ENCODE measurements at places on chromosomes 3 and 15.

DNA sequence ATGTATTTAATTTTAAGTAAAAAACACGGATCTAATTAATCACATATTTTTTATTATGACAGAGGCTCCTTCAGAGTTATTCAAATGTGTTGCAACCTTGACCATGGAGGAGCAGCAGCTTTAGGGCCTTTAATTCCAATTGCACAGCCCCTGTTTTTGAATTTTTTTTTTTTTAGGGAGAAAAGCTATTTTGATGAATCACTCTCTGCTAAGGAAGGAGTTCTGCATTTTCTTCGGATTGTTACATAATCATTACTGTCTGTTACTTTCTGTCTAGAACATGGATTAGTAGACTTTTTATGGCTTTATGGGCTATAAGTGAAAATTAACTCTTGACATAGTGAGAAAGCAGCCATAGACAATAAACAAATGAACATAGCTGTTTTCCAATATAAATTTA, 90.8 kb downstream of the MCTP2 start:
- DNase-seq = no peak

DNA sequence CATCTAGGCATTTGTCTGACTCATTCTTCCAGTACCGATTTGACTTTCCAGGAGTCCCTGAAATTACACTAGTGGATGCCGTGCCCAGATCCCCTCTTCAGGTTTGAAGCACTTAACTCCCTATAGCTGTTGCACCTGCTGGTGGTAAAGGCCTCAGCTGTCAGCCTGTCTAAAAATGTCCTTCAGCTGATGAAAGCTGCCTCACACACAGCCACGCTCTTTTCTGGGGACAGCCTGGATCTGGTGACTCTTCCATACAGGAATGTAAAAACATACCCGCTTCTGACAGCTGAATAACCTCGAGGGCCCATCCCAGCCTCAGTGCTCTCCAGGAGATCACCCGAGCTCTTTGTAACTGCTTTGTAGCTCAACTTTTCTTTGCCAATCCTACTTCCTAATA, 534.1 kb upstream of the GRM7 start:
- DNase-seq = no peak

DNA sequence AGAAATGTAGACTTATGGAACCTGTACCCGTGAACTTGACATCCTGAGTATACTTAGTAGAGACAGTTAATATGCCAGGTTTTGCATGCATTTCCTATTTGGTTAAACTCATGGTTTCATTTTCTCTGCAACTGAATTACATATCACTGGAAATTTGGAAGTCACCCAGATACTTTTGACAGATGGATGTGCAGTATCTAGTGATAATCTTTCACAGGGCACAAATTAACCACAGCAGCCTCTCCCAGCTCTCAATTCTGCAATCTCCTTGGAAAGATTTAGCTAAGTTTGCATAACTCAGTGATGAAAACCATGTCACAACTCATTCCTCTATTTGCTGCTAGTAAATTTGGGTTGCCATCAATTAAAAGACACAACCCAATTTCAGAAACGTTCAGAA, 162.3 kb upstream of the TPM1 start:
- no peak for DNase-seq

GRCh38 chr3:77288348-77288747, 248.4 kb downstream of the ROBO2 start:
- DNase-seq = no peak

GRCh38 chr3:37554364-37554763, 307.3 kb upstream of the CTDSPL start:
- no peak for DNase-seq

- no peak for DNase-seq
Measured at GRCh38 chr3:20074226-20075063, 34.2 kb downstream of the KAT2B start.

- no peak for DNase-seq
Measured at GRCh38 chr3:4754180-4755086, 224.8 kb upstream of the BHLHE40 start.

DNA sequence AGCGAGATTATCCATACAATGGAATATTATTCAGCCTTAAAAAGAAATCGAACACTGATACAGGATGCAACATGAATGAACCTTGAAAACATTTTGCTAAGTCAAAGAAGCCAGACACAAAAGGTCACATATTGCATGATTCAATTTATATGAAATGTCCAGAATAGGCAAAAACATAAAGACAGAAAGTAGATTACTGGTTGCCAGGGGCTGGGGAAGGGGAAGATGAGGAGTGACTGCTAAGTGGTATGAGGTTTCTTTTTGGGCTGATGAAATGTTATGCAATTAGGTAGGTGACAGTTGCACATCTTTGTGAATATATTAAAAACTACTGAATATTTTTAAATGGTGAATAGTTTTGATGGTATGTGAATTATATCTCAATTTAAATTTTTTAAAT, 38.3 kb downstream of the LRRFIP2 start:
- DNase-seq = no peak

- no peak for DNase-seq
Measured at GRCh38 chr3:15541371-15541770, 19.9 kb upstream of the COLQ start.

- no peak for DNase-seq
Measured at GRCh38 chr3:67490658-67491057, 163.8 kb downstream of the SUCLG2 start.

GRCh38 chr15:47477341-47477740, 240.0 kb upstream of the SEMA6D start:
- DNase-seq = no peak

GRCh38 chr3:11563865-11564185, 79.9 kb downstream of the VGLL4 start:
- DNase-seq = no peak

DNA sequence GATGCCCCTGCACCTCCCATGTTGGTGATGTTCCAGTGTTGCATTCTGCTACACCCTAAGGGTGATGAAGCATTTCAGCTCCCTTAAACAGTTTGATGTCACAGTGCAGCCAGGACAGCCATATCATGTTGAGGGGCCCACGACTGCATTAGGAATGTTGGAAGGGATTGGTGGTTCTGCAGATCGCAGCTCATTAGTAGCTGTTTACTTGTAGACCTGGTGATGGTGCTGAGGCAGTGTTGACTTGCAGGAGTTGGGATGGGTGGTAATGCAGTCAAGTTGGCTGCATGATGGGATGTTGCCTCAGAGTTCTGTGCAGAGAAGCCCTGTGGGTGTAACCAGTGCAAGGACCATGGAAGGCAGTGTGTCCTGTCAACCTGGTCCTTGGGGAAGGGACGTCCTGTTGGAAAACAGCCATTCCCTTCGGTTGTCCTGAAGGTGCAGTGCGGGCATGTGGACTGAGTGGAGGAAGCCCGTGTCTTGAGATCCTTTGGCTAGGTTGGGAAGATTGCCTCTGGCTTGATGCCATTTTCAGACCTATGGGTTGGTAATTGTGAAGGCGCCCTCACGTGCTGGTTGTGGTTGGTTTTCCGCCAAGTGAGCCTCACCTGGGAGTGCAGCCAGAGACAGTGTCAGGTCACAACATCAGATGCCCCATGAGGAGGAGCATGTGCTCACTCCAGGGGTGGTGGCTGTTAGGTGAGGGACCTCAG, 100.7 kb downstream of the SNRPN start:
- no peak for DNase-seq

DNA sequence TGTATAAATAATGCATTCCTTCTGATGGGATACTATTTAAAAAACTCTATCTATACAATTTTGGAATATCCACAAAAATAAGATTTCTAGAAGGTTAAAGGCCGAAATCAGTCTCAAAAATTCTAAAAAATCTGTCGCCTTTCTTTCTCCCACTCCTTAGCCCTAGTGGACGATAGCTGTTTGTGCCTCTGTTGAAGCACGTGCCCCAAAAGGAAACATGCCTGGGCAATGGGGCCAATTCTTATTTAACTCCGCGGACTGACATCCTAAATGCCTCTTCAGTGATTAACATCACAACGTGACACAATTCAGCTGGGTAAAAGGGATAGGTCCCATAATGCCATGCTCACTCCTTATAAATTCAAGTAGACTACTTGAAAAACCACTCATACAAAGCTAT, 65.1 kb downstream of the GAP43 start:
- DNase-seq = no peak

DNA sequence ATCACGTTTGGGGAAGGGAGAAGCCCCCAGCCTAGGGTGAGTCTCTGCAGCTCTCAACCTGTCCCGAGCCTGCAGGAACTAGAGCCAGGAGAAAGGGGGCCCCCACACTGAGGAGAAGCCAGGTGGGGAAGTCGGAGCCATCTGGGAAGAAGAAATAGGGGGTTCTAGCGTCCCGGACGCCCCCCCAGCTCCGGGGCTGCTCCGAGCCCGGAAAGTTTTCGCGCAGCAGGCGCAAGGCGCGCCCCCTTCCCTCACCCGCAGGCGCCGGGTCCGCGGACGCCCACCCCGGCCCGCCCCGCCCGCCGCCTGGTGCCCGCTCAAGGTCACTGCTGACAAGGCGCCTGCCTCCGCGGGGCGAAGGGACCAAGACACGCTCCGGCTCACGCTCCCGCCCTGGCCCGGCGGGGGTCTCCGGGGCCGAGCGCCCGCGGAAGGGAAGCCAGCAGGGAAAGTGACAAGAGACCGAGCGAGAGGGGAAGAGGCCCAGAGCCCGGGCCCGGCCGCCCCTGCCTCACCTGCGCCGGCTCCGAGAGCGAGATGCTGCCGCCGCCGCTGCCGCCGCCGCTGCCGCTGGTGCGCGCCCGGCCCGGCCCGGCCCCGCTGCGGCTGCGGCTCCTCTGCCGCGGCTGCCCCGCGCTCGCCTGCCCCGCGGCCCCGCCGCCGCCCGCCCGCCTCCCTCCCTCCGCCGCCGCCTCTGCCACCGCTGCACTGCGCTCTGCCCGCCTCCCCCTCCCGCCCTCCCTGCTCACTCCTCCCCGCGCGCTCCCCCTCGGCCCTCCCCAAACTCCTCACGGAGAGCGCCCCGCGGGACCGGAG, 108.4 kb upstream of the SLC6A11 start:
- DNase-seq = no peak

- DNase-seq = no peak
Measured at GRCh38 chr3:102896851-102897621, 462.2 kb downstream of the ZPLD1 start.

DNA sequence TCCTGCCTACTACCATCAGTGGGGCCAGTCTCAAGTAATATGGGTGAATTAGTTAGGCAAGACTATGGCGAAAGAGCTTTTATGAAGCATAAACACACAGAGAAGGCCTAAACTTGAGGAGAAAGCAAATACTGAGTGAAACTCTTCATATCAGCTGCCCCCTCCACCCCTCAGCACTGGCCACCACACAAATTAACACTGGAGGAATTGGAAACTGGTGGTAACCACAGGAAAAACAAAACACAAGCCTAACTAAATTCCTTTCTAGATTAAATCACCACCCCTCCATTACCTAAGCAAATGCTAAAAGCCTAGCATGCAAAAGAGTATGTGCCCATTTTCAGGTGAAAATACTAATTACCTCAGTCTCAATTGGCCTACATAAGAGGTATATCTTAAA, 774.7 kb upstream of the NECTIN3 start:
- DNase-seq = no peak

GRCh38 chr15:90033448-90033847, 32.3 kb downstream of the ZNF710 start:
- no peak for DNase-seq

DNA sequence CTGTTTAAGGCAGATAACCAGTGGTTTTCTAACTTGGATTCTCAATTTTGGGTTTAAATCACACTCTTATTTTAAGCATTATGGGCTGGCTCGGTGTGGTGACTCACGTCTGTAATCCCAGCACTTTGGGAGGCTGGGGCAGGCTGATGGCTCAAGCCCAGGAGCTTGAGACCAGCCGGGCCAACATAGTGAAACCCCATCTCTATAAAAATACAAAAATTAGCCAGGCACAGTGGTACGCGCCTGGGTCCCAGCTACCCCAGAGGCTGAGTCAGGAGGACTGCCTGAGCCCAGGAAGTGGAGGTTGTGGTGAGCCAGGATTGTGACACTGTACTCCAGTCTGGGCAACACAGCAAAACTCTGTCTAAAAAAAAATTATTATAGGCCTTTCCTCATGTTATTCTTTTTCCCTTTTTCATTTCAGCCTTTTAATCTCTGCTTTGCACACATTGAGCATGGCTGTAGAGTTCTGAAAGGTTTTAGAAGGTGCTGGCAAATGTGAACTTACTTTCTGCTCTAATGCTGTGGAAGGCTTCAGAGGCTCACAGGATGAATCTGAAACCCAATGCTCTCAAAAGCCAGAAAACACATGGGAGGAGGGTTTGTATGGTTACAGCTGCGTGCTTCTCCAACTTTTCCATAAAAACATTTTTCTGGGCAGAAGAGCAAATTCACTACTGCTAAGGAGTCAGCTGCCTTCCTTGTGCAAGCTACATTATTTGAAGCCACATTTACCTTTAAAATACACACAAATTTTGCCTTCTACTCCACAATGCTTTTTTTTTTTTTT, 32.5 kb downstream of the CHAC1 start:
- no peak for DNase-seq

DNA sequence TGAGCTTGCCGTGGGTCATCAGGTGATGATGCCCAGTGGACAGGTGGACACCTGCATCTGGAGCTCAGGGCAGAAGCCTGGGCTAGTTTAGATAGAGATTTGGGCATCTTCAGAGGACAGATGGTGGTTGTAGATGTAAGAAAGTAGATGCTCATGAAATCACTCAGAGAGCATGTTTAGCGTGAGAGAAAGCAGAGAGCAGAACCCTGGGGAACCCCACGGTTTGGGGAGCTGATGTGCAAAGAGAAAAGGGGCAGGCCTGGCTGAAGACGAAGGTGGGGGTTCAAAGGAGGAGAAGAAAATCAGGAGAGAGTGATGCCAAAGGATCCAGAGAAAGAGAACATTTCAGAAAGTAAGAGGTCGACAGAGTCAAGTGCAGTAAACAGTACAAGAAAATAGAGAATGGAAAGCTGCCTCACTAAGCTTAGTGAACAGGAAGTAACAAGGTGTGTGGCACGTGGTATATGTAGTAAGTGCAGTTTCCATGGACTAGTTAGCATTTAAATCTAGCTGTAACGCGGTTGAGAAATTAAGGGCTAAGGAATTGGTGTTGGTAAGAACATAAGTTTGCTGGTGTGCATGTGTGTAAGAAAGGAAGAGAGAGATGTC, 13.5 kb downstream of the TIGIT start:
- DNase-seq = no peak

GRCh38 chr3:26703519-26703918, 80.9 kb downstream of the LRRC3B start:
- no peak for DNase-seq

- DNase-seq = no peak
Measured at GRCh38 chr3:31022716-31023115, 128.3 kb upstream of the GADL1 start.

- no peak for DNase-seq
Measured at GRCh38 chr15:87238451-87239068, 1018.0 kb downstream of the NTRK3 start.

- no peak for DNase-seq
Measured at GRCh38 chr3:144502402-144502801, 530.8 kb downstream of the DIPK2A start.

- no peak for DNase-seq
Measured at GRCh38 chr3:154969366-154969765, 110.8 kb upstream of the MME start.

Data from CD4-positive, alpha-beta T cell treated with Interleukin-15 for 1 hour (primary cell).